ENCODE measurements at places on chromosomes 2 and 18. TPM values are rescaled to one million over a fixed set of nuclear protein-coding genes. Genes with fewer than 3 reads are reported as not detected.

TRABD2A gene
- 30.2 TPM for total RNA-seq

DNA sequence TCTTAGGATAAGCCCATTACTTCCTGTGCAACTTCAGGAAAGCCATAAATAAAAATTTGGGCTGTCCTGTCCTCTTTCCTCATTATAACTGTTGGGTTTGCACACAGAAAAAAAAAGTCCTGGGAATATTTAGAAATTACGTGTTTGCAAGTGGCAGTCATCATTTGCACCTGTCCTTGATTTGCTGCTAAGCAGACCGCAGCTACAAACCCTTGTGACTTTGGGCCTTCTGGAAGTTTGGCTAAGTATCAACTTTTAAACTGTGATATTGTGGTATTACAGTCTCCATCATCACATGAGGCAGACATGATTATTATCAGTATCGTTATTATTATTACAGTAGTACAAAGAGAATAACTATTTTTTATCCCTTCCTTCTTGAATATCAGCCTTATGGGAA is 260.7 kb upstream of the SESTD1 start:
- no peak for DNase-seq

- DNase-seq, result no peak
Measured at GRCh38 chr2:177029501-177029900, 183.1 kb upstream of the HNRNPA3 start.

DNA sequence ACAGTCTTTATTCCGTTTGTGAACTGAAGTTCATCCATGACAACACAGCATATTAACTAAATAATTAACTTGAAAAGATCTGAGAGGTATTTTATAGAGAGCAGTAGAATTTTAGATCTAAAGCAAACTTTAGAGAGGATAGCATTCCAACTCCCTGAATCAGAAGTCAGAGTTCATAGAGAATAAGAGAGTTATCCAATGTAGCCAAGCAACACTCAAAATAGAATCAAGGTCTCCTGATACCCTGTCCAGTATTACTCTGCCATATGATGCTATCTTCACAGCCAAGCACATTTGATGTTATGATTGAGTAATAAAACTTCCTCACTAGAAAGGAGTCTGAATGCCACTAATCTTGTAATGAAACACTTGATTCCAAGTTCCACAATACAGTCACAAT is 55.5 kb downstream of the RIT2 start:
- no peak for DNase-seq

DNA sequence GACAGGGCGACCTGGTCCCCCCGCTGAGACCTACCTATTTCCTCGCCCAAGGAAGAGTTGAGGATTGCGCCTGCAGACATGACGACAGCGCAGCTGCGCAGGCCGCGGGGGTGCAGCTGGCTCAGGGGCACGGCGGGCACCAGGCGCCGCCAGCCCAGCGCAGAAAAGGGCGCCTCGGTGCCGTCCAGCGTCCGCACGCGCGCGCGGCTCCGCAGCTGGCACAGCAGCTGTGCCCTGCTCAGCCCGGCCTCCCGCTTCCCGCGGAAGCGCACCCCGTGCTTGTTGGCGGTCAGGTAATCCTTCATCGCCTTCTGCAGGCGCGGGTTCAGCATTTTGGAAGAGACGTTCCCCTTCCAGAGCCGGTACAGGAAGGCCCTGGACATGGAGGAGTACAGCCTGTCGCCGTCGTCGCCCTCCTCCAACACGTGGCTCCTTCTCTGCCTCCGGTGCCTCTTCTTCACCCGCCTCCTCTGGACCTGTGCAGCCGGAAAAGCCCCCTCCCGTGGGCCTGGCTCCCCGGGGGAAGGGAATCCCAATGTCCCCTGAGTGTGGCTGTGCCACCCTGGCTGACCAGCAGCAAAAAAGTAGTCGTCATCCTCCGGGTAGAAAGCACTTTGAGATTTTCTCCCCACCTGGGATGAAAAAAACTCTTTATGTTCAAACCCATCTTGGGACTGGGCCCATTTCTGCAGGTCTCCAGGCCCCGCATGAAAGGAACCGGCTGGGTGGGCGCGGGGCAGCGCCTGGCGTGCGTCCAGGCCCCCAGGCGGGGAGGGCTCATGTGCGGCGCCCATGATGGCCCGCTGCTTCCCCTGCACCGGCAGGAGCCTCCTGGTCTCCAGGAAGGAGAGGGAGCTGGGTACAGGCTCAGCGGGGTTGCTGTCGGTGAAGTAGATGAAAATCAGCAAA is 42.7 kb downstream of the ST6GAL2 start:
- no peak for DNase-seq
